Right lung (tissue), 10 donors: ENCODE measurements at places on chromosomes 16 and 17. TPM values are rescaled to one million over a fixed set of nuclear protein-coding genes. Genes with fewer than 3 reads are reported as not detected.

Gene TBC1D26
- 0.94 TPM for polyA plus RNA-seq

- peak; percentile 95 for DNase-seq
Measured at GRCh38 chr17:67260170-67260987, 15.4 kb upstream of the HELZ start.

DNA sequence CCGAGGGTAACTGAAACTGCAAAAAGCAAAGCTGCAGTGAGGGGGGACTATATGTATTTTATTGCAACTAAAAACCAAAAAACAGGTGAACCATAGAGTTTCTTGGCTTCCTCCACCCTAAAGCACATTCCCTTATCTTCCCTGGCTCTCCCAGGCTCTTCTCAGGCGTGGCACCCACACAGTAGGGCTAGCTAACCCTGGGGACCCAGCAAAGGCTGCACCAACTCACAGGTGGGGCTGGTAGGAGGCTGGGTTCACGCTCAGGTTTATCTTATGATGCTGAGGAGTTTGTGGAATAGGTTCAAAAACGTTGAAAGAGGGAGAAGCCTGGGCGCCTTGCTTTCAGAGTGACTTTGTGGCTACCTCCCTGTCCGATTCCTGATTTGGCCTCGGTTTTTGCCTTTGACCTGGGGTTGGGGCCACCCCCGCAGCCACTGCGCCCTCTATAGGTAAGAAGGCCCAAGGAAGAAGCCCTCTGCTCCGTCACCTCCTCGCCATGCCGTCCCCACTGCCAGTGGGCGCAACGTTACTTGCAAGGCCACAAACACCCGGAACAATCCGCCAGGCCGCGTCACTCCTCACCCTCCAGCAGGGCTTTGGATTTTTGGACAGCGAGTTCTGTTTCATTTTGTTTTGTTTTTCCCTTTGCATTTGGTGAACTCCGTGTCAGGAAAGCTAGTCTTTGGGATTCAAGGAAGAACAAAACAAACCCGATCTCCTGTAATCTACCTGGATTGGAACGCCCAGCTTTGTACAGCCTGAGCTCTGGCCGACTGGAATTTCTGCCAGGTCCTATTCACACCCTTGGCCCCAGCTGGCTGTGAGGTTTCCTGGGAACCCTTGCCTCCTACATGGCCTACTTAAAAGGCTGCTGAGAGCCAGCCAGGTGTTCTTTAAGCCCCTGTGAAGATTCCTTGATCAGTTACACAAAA, 60.8 kb downstream of the TBC1D16 start:
- DNase-seq: no peak

- no peak for DNase-seq
Measured at GRCh38 chr16:89562939-89563338, 2.5 kb downstream of the RPL13 start.

Gene HEATR9
- 0.28 TPM for polyA plus RNA-seq

Gene SEZ6
- 0.59 TPM for polyA plus RNA-seq

Gene PDE6G
- 5.0 TPM for polyA plus RNA-seq

Gene CNTNAP1
- 12.4 TPM for polyA plus RNA-seq

GRCh38 chr17:38333635-38334295, 10.0 kb downstream of the GPR179 start:
- no peak for DNase-seq

- DNase-seq: no peak
Measured at GRCh38 chr17:57425903-57426880, 169.9 kb downstream of the MSI2 start.

Gene PRKCB
- 63.9 TPM for polyA plus RNA-seq

DNA sequence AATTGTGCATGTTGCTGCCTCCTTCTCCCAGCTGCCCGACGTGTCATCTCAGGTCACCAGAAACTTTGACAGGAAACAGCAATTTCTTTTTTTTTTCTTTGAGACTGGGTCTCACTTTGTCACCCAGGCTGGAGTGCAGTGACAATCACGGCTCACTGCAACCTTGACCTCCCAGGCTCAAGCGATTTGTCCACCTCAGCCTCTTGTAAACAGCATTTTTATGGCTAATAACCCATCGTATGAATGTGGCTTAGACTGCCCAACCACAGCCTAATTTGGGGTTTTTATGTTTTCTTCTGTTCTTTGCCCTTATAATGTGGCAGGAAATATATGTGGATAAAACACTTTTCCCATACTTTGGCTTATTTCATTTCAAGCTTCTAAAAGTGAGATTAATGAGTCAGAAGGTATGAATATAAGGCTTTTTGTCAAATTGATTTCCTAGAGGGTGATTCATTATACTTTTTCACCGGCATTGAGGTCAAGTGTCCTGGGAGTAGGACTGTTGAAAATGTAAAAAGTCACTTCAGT, 31.0 kb upstream of the SLC5A10 start:
- DNase-seq: no peak

Gene DDX5
- 755 TPM for polyA plus RNA-seq

Gene ADAM11
- 2.9 TPM for polyA plus RNA-seq

GRCh38 chr17:49489348-49489747, 5.7 kb upstream of the NGFR start:
- DNase-seq: no peak

DNA sequence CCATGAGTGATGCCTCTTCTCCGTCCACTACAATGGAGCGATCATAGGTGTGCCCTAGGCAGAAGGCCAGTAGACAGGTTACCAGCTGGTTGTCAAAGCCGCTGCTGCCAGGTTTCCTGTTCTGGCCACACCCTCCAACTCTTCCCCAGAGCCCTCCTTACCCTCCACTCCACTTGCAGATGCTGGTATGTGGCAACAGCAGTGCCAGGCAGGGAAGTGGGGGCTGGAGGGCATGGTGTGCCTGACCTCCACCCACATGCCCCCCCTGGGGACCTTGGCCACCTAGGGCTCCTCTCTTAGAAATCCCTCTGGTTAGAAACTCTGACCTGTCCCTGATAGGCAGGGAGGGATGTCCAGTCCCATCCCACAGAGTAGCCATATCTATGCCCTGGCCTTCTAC, 1.5 kb downstream of the RRAD start:
- DNase-seq: no peak

GRCh38 chr16:20380782-20381181, 23.8 kb downstream of the PDILT start:
- no peak for DNase-seq

- DNase-seq: no peak
Measured at GRCh38 chr16:23045025-23045424, 104.2 kb downstream of the USP31 start.

GRCh38 chr17:40018211-40019121, 3.2 kb downstream of the CSF3 start:
- no peak for DNase-seq

GRCh38 chr17:56985371-56986162, 7.6 kb downstream of the SCPEP1 start:
- no peak for DNase-seq

- no peak for DNase-seq
Measured at GRCh38 chr17:47210105-47210504, 957 bp downstream of the MYL4 start.

DNA sequence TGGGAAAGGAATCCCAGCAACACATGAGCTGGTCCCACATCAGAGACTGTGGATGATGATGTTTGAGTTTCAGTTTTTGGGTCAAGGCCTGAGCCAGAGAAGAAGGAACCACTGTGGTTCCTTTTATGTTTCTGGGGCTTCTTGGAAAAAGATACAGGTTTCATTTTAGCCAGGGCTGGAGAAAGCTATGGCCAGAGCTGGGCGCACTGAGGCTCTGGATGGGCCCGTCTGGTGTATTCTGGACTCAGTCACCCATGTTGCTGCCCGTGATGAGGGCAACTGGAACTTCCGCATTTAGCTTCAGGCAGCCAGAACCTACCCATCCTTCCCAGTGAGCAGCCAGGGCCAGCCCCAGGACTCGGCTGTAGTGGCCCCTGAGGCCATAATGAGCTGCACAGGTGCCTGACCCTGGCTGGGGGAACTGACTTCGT, 15.0 kb upstream of the PITPNA start:
- no peak for DNase-seq

Gene SP2
- polyA plus RNA-seq: 21.0 TPM

- DNase-seq: no peak
Measured at GRCh38 chr17:81859906-81860755, at the start of gene P4HB. Gene P4HB (minus strand): TSS chr17:81860535. CDS start chr17:81860471, 64 bp downstream.

GRCh38 chr17:48571024-48571818, 6.9 kb downstream of the HOXB4 start:
- no peak for DNase-seq

DNA sequence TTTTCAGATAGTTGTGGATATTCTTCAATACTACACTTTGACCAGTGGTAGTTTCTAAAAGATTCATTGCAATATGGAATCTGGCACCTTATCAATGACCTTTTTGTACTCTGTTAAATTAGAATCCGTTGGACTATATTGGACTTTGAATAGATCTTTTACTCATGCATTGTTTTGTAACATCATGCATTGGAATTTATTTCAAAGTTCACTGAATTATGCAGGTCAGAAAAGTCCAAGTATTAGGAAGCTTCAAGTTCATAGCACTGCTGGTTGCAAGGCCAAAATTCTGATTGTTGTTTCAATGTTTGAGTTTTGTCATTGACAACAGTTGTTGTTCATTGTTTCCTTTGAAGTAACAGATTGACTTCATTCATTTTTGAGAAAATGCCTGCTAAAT, 7.9 kb upstream of the DHRS11 start:
- DNase-seq: no peak

Gene TP53TG3
- polyA plus RNA-seq: not detected

- no peak for DNase-seq
Measured at GRCh38 chr17:21677126-21677910, 15.0 kb upstream of the KCNJ18 start.

DNA sequence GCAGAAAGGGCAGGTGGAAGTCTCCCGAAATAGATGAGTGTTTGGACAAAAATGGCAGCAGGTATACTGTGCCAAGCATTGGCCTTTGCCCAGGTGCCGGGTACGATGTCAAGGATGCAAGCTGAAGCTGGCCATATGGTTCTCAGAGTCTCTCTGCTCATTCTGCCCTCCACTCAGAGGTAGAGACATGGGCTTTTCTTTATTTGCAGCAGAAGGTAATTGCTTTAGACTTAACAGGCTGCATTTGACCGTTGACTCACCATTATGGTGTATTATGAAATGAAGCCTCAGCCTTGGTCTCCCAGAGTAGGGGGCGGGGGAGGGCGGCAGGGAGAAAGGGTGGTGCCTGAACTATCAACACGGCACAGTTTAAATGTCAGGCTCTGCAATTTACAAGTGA, 969.1 kb upstream of the EEF2KMT start:
- DNase-seq: no peak

- no peak for DNase-seq
Measured at GRCh38 chr17:37768438-37768837, 23.6 kb upstream of the HNF1B start.

GRCh38 chr16:149024-149660, 3.3 kb upstream of the HBZ start:
- DNase-seq: no peak

GRCh38 chr17:48429638-48430586, at the start of gene SKAP1:
Gene SKAP1 (minus strand): TSS chr17:48430214.
- DNase-seq: no peak

DNA sequence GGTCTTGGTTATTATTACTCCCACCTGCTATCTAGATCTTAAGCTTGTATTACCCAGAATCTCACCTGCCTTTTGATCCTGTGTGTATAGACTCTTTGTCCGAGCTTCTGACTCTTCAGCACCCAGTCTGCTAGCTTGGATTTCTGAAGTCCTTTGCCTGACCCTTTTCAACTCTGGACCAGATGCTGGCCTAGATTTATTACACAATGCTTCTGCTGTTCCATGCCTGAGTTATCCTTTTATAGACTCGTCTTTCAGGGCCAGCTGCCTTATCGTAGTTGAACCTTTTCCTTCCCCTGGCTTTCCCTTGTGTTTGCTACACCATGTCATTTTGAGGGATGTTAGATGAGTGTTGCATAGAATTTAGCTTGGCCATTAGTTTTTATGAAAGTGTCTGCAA, 32.6 kb downstream of the RHOT1 start:
- DNase-seq: no peak

Gene PRM3
- not detected for polyA plus RNA-seq

DNA sequence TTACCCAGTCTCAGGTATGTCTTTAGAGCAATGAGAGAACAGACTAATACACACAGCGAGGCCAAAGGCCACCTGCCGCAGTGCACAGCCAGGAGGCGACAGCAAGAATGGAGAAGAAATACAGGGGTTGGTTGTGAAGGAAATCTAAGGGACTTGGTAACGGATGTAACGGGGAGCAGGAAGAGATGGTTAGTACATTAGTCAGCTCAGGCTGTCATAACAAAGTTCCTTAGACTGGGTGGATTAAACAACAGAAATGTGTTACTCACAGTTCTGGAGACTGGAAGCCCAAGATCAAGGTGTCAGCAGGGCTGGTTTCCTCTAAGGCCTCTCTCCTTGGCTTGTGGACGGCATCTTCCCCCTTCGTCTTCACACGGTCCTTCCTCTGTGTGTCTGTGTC, 47.1 kb downstream of the TVP23C start:
- DNase-seq: no peak

GRCh38 chr16:85004587-85005205, 6.6 kb downstream of the ZDHHC7 start:
- DNase-seq: peak; percentile 42

DNA sequence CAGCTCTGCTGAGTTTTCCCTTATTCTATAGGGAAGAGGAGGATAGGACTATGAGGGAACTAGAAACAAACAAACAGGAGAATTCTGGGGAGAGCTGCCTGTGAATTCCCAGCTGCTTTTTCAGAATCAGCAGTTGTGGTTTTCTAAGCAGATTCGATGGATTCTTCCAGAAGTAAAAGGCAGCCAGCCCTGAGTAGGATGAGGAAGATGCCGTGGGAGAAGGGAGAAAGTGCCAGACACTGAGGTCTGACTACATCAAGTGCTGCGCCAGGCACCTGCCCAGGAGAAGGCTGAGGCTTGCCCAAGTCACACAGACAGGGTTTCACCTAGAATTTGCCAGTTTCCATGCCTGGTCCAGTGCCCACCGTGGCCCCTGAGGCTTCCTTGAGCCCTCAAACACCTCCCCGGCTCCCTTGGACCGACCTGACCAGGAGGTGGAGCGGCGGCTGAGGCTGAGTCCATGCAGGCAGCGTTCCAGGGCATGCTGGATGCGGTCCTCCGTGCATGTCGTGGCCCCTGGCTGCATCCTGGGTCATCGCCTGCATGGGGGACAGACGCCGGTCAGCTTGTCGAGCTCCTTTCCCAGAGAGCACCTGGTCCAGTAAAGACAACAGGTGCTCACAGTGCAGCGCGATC, 43.6 kb upstream of the PIK3R6 start:
- DNase-seq: no peak

DNA sequence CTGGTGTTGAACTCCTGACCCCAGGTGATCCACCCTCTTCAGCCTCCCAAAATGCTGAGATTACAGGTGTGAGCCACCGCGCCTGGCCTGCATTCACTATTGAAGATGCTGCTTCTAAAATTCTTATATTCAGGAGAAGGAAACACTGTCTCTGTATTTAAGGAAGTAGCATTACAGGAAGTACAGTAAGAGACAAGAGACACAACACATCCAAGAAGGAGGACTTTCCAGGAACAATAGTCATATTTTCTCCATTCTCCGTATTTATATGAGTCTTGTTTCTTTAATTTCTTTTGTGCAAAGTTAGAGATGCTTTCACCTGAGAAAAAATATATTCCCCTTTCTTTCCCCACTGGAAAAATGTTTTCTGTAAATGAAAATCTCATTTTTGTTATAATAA, 18.3 kb upstream of the ABCA3 start:
- DNase-seq: no peak
